ENCODE measurements at places on chromosomes 13 and 19.
A peak's percentile ranks its signal among the peaks of the same experiment; 100 is the strongest.

- DNase-seq = no peak
Observed at GRCh38 chr13:107669391-107669993, 545.8 kb downstream of the LIG4 start.

DNA sequence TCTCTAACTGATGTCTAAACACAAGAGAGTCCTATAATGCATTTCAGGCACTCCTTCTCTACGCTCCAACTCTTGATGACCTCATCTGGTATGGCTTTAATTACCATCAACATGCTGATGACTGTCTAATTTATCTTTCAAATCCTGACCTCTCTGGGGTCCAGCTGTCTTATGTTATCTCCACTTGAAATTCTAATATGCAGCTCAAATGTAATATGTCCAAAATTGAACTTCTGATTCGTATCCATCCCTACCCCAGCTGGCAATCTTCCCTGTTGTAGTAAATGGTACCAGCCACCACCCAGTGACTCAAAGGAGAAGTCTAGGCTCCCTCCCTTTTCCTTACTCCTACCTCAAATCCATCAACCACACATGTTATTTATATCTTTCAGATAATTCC is 288.0 kb upstream of the SLC10A2 start:
- no peak for DNase-seq

GRCh38 chr13:31049833-31050232 is 111.9 kb downstream of the HSPH1 start:
- DNase-seq = no peak

DNA sequence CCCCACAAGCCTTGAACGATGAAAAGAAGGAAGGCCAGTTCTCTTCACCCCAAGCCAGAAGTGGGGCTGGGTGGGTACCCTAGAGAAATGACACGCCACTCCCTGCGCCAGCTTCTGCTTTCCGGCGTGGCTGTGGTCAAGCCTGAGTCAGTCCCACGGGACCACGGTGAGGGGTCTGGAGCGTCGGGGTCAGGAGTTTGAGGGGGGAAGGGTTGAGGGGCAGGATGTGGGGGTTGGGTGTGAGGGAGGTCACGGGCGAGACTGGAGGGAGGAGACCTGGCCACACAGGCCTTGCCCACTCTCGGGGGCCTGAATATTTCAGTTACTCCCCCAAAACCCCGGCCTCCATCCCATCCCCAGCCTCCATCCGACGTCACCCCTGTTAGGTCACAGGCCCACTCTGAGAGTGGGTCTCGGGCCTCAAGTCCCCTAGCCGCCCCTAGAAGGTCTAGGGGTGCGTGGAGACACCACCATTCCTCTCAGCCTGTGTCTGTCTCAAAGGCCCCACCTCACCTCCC is 500 bp upstream of the IFI30 start:
- DNase-seq = no peak

DNA sequence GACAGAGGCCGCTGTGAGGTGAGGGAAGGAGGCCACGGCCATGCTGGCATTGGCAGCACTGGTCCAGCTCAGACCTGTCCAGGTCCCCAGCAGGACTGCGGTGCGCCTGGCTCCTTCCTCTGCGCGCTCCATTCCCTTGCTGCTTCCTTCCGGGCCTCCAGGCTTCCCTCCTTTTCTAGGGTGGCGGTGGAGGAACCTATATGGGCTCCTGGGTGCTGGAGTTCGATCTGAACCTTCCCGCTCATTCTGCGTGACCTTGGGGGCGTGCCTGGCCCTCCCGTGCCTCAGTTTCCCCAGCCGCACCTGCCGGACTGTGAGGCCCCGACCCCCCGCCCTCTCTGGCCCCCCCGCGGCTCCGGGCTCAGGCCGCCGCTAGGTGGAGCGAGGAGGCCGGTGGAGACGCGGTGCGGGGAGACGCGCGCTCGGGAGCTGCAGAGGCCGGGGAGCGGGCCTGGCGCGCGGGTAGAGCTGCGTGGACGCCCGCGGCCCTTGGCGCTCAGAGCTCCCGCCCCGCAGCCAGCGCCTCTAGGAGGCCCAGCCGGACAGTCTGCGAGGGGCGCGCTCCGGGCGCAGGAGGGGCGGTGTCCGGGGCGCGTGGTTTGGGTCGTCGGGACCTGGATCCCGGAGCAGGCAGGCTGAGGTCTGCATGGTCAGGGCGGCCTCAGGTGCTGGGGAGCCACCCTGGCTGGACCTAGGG is 29.9 kb downstream of the EFNA2 start:
- DNase-seq = peak; percentile 43

DNA sequence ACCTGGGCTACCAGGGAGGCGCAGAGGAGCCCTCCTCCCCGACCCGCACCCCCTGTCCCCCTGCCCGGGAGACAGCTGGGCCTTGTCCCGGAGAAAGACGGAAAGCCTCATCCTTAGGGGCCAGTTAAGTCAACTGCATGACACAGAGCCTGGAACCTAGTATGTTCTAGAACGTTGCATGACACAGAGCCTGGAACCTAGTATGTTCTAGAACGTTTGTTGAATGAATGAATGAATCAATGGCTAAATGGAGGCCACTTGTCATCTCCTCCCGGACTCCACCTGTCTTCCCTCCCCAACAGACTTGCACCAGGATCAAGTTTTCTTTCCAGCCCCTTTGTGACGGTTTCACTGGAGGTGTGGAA is 706 bp downstream of the SERP2 start:
- no peak for DNase-seq

All from activated CD4-positive, alpha-beta T cell treated with anti-CD3 and anti-CD28 coated beads for 48 hours (primary cell).